ENCODE measurements at places on chromosomes 4 and X. TPM values are rescaled to one million over a fixed set of nuclear protein-coding genes. Genes with fewer than 3 reads are reported as not detected.

The ARSJ gene
- total RNA-seq, result not detected

The PARM1 gene
- total RNA-seq, result not detected

The ANTXR2 gene
- total RNA-seq, result 27.3 TPM

The CXCL1 gene
- total RNA-seq, result not detected

The GRPEL1 gene
- total RNA-seq, result 34.8 TPM

The ARFIP1 gene
- total RNA-seq, result 16.8 TPM

The ETDA gene
- not detected for total RNA-seq

The SMPX gene
- total RNA-seq, result not detected

DNA sequence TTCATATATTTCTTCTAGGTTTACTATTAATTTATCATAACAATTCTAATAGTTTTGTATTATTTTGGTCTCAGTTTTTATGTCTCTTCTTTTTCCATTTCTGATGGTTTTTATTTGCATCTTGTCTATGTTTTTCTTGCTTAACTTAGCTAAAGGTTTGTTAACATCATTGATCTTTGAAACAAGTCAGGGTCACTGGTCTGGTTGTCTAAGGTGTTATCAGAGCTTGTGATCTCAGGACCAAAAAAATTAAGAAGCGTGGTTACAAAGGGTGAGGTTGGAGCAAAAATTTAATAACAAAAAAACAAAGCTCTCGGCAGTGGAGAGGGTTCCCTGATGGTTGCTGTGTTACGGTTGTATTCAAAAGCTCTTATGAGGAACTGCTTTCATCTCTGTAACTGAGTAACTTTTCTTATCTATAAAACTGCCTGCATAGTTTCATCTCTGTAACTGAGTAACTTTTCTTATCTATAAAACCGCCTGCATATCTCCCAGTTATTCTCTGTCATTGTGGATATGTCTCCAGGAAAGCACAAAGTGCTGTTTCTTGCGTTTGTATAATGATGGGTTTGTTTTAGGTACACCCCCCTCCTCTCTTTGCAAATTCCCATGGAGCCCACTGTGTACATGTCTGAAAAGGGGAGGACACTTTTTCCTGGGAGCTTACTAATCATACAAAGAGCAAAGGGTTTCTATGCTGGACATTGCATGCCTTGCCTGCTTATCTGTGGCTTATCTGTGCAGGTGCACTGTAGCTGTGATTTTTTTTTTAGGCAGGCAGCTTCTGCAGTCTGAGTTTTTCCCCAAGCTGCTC is 62.4 kb upstream of the UGT2B15 start:
- H3K27ac ChIP-seq, result no peak overlapping the region
- no peaks in the 10 kb centered on the region for H3K36me3 ChIP-seq
- DNase-seq, result no peak
- no peaks in the 10 kb centered on the region for H3K27me3 ChIP-seq
- H3K4me3 ChIP-seq, result no peak overlapping the region
- H3K4me1 ChIP-seq, result no peaks in the 10 kb centered on the region

DNA sequence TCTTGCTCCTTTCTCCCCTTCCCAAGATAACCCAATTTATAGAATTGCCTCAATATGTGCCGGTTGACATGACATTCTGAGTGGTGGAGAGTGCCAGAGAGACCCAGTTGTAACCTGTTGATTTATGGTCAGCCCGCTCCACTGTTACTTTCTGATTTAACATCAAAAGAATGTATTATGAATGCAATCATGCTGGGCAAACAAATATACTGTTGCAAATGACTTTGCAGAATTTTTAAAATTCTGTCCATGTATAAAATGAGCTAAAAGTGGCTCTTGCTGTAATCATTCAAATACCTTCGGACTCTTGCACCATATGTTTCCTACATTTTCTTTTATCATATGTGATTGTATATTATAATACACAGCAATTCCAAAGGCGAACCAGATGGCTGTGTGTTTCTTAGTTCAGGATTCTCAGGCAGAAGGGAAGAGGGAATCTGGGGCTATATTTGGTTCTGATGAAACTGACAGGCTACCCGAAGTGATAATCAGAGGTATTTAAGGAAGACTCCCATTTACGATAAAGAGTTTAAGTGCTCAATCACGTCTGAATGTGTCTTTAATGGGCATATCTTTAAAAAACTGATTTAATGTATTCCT is 131.7 kb downstream of the CLCN4 start:
- H3K27me3 ChIP-seq, result no peaks in the 10 kb centered on the region
- H3K36me3 ChIP-seq, result no peaks in the 10 kb centered on the region
- no peak overlapping the region for H3K4me3 ChIP-seq
- no peaks in the 10 kb centered on the region for H3K4me1 ChIP-seq

- no peaks in the 10 kb centered on the region for H3K36me3 ChIP-seq
- H3K27ac ChIP-seq, result no peak overlapping the region
- H3K4me1 ChIP-seq, result no peaks in the 10 kb centered on the region
- no peak for DNase-seq
- H3K4me3 ChIP-seq, result no peak overlapping the region
Observed at GRCh38 chr4:16687845-16688244, 210.6 kb downstream of the LDB2 start.

DNA sequence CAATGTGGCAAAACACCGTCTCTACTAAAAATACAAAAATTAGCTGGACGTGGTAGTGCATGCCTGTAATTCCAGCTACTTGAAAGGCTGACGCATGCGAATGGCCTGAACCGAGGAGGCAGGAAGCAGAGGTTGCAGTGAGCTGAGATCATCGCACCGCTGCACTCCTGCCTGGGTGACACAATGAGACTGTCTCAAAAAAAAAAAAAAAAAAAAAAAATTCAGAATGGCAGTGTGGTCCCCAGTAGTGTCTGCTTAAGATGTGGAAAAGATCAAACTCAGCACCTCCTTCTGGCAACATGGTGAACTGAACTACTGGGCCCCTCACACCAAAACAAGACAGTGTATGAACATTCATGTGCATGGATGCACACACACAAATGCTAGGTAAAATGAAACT is 32.2 kb downstream of the SMS start:
- peak overlapping the region; percentile 94 for H3K27ac ChIP-seq
- peaks cover 41% of the 10 kb centered on the region for H3K4me1 ChIP-seq
- DNase-seq, result peak; percentile 51
- H3K27me3 ChIP-seq, result no peaks in the 10 kb centered on the region
- peak overlapping the region; percentile 34 for H3K4me3 ChIP-seq
- H3K36me3 ChIP-seq, result peaks cover 25% of the 10 kb centered on the region

GRCh38 chr4:41835321-41835995 is 86.9 kb upstream of the PHOX2B start:
- no peak for DNase-seq
- H3K27ac ChIP-seq, result no peak overlapping the region
- H3K4me3 ChIP-seq, result no peak overlapping the region
- H3K36me3 ChIP-seq, result no peaks in the 10 kb centered on the region
- H3K4me1 ChIP-seq, result peaks cover 5% of the 10 kb centered on the region

DNA sequence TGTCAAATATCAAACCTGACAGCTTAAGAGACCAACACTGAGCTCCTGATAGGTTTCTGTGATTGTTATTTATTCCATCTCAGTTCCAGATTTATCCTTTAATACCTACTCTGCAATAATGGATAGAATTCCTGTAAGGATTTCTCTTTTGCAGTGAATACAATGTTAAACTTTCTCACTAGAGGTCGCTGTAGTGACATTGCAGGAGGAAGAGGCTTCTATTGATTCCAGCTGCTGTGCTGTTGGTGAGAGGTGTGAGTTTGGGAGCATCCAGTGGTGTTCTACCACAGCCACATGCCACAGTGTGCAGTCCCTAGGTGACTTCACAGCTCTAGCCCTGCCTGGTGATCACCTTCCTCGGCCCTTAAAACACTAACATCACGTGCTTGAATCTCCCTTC is 34.6 kb upstream of the DCAF8L2 start:
- no peak overlapping the region for H3K27ac ChIP-seq
- no peaks in the 10 kb centered on the region for H3K27me3 ChIP-seq
- H3K4me3 ChIP-seq, result no peak overlapping the region
- no peaks in the 10 kb centered on the region for H3K4me1 ChIP-seq
- DNase-seq, result no peak

- no peak overlapping the region for H3K27ac ChIP-seq
- no peaks in the 10 kb centered on the region for H3K4me1 ChIP-seq
- H3K4me3 ChIP-seq, result no peak overlapping the region
- no peak for DNase-seq
- no peaks in the 10 kb centered on the region for H3K36me3 ChIP-seq
Observed at GRCh38 chr4:102778720-102779119, 18.0 kb upstream of the MANBA start.

DNA sequence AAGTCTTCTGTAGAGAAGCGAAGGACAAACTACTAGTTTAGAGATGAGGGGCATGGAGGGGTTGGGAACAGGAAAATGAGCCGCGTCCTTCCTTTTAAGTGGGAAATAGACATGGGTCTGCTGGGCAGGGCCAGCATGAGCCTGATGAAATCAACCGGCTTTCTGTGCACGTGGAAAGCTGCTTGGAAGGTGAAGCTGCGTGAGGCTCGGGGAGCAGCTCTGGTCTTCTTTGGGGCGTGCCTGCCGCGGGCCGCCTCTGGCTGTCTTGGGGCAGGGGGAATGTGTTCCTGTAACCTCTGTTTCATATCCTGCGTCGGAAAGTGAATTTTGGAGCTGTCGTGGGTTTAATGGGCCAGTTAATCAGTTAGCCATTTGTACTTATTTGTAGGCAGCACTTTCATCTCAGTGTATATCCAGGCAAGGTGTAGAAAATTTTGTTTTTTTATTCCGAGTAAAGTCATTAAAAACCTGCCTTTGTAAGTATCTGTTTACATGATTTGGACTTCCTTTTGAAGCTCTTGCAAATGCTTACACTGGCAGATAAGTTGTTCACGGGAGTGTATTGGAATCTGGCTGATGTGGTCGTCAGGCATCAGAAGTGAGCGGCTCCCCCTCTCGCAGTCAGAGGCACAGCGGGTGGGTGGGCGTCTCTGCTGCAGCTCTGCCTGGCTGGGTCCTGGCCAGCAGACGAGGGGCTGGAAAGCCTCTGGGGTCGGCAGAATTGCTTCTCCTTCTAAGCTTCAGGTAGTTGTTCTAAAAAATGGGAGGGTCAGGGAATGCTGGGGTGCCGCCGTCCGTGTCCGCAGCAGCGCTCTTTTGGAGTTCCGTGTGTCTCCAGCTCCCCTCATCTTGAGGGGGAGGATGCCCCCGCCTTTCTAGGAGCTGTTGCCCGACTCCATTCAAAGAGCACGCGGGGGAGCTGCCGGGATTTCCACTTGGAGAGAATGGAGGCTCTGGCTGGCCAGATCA is 70.5 kb upstream of the HGFAC start:
- H3K4me1 ChIP-seq, result peaks cover 53% of the 10 kb centered on the region
- H3K27me3 ChIP-seq, result peaks cover 34% of the 10 kb centered on the region
- no peaks in the 10 kb centered on the region for H3K36me3 ChIP-seq
- no peak overlapping the region for H3K27ac ChIP-seq
- no peak for DNase-seq

DNA sequence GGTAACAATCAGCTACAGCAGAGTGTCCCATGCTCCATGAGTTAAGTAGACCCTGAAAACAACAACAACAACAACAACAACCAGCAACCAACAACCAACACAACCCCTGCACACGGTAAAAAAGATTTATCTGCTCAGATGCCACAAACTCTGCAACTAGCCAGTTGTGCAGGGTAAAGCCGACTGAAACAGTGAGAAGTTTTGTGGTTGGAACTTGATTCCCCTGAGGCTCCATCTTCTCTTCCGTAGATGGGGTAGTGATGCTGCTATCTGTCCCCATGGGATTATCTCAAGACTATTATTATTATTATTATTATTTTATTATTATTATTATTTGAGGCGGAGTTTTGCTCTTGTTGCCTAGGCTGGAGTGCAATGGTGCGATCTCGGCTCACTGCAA is 50.6 kb upstream of the RAPGEF2 start:
- peaks cover 18% of the 10 kb centered on the region for H3K4me1 ChIP-seq
- peaks cover 11% of the 10 kb centered on the region for H3K27me3 ChIP-seq
- no peaks in the 10 kb centered on the region for H3K36me3 ChIP-seq
- H3K4me3 ChIP-seq, result no peak overlapping the region
- no peak for DNase-seq

DNA sequence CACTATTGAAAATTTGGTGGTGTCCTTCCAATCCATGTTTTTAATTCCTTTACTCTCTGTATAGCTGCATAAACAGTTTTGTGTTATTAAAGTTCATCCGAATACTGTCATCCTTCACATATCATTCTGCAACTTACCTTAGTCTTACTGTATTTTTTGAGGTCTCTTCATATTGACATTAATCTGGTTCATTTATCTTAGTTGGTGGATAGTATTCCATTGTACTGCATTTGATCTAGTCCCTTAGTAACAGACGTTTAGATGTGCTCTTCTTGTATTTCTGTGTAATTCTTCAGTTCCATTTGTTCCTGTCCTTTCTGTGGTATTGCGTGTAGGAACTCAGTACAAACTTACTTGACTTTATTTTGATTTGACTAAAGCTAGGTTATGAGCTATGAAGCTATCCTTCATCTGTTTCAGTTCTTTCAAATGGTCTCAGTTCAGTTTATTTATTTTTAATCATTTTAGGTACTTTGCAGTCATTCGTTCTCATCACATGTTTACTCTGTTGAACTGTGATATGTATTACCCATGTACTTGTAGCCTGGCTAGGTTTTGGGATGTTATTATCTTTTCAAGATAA is 41.3 kb downstream of the RAPGEF2 start:
- no peak overlapping the region for H3K27ac ChIP-seq
- no peak for DNase-seq
- H3K4me1 ChIP-seq, result no peaks in the 10 kb centered on the region
- no peak overlapping the region for H3K4me3 ChIP-seq
- no peaks in the 10 kb centered on the region for H3K27me3 ChIP-seq
- H3K36me3 ChIP-seq, result no peaks in the 10 kb centered on the region

DNA sequence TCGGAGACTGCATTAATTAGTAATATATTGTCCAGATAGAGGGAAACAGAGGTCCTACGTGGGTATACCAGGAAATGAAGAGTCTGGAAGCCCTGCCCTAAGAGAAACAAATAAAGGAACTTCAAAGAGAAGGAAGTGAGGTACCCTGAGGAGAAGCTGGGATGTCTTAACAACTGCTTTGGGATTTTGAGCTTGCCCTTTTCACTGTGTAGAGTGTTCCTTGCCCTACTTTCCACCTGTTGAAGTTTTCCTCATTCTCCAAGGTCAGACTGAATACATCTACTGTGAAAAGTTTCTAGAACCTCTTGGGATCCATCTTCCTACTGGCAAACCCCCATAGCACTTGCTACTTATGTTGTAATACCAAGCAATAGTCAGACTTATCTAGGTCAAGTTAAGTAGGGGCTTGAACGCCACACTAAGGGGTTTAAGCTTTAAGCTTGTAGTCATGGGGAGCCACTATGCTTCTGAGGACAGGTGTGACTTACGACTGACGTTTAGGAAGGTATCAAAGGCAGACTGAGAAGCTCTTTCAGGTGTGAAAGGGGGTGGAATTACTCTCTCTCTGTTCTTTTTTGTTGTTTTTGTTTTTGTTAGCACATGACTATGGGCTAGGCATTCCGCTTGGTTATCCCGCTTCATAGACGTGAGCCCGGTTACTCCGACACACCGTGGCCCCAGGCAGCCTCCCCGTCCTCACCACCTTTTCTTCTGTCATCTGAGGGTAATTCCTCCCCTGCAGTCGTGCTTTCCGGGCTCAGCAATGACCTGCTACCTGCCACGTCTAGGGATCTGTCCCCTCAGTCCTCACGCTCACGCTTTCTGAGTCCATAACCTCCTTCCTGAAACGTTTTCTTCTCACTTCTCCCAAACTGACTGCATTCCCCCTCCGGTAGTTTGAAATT is 959 bp upstream of the REST start:
- H3K36me3 ChIP-seq, result peaks cover 23% of the 10 kb centered on the region
- H3K27me3 ChIP-seq, result peaks cover 4% of the 10 kb centered on the region
- peak; percentile 29 for DNase-seq
- H3K27ac ChIP-seq, result peak overlapping the region; percentile 86
- H3K4me1 ChIP-seq, result peaks cover 35% of the 10 kb centered on the region

Measured in activated CD4-positive, alpha-beta T cell treated with anti-CD3 and anti-CD28 coated beads, Interleukin-2, amount 10 ng/mL, durations not matched to agents 7 days and 5 days (primary cell).